ENCODE measurements at places on chromosomes 16 and 17.

DNA sequence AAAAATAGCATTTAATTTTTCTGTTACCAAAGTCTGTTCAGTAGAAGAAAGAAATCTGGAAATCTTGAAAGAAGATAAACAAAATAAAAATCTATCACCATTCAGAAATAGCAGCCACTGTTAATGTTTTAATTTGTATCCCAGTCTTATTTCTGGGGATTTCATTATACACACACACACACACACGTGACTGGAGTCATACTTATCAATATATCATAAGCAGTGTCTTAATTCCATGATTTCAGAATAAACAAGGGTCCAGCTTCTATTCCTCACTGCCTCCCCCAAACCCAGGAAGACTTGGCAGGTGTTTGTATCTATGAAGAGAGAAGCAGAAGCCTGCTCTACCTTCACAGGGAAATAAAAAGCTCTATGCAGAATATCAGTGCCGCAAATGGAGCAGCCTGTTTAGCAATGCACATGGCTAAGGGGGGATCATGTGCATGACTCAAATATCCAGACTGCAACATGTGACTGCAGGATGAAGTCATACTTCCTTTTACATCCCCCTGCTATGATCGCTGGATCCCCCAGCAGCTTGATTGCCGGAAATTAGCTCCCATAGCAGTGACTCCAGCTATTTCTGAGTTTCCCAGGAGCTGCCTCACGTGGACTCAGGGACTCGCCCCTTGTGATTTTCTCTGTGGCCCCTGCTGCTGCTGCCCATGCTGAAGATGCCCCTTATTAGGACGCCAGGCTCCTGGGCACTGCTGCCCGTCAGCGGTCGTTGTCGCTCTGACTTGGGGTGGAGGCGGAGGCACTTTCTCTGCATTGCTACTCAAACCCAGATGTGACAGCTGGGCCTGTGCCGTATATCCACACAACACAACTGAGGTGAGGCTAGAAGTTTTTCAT is 341.0 kb downstream of the CPPED1 start:
- DNase-seq = peak; percentile 74

DNA sequence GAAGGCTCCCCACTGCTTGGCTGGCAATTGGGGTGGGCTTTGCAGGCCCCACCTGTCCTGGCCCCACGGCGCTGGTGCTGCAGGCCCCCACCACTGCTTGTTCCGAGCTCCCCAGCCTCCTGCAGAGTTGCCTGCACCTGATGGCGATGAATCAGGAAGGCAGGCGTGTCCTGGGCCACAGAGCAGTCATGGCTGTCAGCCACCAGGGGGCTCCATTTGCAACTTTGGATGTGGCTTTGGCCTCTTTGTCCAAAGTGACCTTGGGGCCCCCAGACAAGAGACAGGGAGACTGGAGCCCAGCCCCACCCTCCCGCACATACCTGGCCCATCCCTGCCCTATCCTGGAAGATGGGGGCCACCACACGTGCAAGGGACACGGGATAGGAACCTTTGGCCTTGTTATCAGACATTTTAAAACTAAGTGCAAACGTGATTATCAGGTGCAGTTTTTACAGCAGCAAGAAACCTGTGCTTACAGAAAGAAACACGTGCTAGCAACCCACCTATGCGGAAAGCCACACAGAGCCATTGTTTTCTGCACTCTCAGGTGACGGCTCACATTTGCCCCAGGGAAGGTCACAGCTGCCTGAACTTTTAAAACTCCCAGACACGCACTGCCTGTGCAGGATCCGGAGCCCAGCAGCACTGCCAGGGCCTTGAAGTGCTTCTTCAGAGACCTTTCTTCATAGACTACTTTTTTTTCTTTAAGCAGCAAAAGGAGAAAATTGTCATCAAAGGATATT is at the start of gene DNASE1:
DNASE1 (plus strand) TSS at position 443 of the 743 bp plus-strand sequence. CDS start 683 bp downstream, outside the sequence.
- DNase-seq = peak; percentile 61

DNA sequence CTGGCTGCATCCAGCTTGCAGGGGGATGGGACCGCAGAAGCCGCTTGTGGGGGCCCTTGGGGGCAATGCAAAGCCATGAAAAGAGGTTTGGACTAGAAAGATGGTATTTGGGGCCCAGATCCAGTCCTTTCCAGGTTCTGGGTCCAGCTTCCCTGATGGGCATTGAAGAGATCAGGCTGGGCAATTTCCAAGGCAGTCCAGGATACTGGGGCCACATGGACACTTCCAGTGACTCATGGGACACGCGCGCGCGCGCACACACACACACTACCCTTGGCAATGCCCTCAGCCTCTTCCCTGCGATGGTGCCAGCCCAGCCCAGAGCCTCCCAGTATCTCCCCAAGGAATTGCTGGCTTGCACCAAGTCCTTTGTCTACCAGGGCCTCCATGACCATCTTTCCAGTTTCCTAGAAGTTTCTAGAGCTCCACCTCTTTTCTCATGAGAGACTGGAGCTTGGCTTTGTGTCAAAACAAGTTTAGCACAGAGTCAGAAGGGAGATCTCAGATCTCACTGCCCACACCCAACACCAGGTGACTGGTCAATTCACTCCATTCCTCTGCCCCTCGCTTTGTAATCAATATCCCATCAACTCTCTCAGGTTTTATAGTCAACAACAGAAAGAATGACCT is 44.3 kb downstream of the WNT3 start:
- DNase-seq = no peak

DNA sequence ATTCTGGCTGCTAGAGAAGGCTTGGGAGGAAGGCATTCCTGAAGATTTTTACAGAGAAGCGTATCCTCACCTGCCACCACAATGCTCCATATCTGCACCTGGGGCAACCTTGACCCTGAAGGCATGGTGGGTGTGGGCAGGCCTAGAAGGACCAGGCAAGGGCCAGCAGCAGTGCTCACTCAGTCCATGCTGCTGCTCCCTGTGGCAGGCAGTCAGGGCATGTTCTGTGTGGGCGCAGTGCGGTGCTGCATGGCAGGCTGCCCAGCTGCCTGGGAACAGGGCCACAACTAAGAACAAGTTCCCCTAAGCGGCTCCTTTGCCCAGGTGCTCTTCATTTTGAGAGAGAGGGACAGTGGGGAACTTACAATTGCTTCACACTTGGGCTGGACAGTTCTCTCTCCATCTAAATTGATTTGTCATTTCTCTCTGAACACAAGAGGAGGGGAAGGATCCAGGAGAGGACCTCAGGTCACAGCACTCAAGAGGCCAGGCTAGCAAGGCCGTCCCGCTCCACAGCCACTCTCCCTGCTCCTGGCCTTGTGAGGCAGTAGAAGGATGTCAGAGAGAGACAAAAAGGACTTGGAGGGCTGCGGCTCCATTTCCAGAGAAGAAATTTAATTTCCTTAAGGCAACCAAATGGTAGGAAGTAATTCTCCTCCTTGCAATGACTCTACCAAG is 158.8 kb downstream of the AATF start:
- DNase-seq = no peak

GRCh38 chr16:1335996-1336395 is 2.6 kb downstream of the BAIAP3 start:
- no peak for DNase-seq

DNA sequence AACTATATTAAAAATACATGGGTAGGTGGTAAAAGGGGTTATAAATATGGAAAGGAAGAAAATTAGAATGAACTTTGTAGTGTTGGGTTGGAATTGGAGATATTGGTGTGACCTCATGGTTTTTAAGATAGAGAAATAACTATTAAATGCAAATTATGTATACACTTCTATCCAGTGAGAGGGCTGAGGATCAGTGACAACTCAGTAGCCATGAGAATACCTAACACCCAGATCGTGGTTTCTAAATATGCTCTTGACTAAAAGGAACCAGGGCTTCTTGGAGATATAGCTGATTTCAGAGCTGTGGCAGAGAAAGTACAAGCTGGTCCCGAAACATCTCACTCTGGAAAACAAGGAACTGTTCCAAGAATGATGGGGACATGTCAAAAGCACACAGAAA is 44.4 kb downstream of the SLC6A4 start:
- DNase-seq = no peak

DNA sequence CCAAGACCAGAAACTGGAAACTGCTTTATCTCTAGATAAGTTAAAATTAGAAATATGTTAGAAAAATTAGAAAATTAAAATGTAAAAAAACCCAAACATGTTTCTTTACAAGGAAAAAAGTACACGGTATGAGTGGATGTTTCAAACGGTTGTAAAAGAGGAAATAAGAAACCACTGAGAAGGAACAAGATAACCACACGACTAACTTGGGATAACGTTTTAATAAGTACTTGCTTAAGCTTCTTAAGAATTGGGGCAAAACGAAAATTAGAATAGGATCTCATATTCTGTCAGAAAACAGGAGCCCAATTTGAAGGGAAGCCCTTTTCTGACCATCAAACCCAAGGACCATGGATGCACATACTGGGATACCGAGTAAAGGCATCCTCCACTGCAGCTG is 31.0 kb downstream of the MBTPS1 start:
- peak; percentile 70 for DNase-seq

DNA sequence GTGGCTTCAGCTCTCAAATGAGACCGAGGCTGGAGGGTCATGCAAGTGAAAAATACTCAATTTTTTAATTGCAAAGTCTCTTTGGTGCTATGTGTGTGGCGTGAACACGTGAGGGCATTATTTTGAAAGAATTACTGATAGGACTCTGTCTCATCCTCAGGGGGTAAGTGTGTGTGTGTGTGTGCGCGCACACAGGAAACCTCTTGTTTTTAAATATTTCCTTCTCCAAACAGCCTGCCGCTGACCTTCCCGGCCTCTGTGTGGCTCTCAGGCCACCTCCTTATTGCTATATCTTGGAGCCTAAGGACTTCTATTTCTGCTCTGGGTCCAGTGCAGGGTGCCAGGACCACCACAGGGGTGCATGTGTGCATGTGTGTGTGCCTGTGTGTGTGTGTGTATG is 99.7 kb downstream of the CMIP start:
- DNase-seq = peak; percentile 40

GRCh38 chr17:48478224-48479013 is 48.4 kb upstream of the SKAP1 start:
- DNase-seq = peak; percentile 32

GRCh38 chr17:79615926-79616325 is 5.1 kb upstream of the RBFOX3 start:
- DNase-seq = no peak

GRCh38 chr16:87417528-87417910 is 25.4 kb downstream of the MAP1LC3B start:
- no peak for DNase-seq

- no peak for DNase-seq
Measured at GRCh38 chr17:80761110-80761871, 216.7 kb downstream of the RPTOR start.

- no peak for DNase-seq
Measured at GRCh38 chr17:42179911-42180410, 981 bp downstream of the KCNH4 start.

- DNase-seq = no peak
Measured at GRCh38 chr17:74968361-74968780, 4.2 kb downstream of the HID1 start.

DNA sequence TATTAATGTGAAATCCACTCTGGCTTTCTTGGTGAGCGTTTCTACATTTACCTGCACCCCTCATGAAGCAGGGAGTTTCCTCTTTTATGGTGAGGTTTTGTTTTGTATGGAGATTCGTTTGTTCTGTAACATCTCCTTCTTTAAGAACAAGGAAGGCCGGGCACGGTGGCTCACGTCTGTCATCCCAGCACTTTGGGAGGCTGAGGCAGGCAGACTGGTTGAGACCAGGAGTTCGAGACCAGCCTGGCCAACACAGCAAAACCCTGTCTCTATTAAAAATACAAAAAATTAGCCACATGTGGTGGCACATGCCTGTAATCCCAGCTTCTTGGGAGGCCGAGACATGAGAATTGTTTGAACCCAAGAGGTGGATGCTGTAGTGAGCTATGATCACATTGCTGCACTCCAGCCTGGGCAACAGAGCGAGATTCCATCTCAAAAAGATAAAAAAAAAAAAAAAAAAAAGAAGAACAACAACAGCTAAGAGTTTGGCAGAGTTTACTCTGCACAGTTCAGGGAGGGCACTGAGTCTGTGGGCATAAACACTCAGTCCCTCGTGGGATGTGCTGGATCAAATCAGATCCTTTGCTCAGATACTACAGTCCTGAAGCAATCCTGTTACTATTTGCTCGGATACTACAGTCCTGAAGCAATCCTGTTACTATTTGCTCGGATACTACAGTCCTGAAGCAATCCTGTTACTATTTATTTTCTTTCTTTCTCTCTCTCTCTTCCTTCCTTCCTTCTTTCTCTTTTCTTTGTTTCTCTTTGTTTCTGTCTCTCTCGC is 28.9 kb downstream of the ADCY9 start:
- no peak for DNase-seq

GRCh38 chr17:78230252-78230962 is 1.0 kb upstream of the TMEM235 start:
- no peak for DNase-seq

DNA sequence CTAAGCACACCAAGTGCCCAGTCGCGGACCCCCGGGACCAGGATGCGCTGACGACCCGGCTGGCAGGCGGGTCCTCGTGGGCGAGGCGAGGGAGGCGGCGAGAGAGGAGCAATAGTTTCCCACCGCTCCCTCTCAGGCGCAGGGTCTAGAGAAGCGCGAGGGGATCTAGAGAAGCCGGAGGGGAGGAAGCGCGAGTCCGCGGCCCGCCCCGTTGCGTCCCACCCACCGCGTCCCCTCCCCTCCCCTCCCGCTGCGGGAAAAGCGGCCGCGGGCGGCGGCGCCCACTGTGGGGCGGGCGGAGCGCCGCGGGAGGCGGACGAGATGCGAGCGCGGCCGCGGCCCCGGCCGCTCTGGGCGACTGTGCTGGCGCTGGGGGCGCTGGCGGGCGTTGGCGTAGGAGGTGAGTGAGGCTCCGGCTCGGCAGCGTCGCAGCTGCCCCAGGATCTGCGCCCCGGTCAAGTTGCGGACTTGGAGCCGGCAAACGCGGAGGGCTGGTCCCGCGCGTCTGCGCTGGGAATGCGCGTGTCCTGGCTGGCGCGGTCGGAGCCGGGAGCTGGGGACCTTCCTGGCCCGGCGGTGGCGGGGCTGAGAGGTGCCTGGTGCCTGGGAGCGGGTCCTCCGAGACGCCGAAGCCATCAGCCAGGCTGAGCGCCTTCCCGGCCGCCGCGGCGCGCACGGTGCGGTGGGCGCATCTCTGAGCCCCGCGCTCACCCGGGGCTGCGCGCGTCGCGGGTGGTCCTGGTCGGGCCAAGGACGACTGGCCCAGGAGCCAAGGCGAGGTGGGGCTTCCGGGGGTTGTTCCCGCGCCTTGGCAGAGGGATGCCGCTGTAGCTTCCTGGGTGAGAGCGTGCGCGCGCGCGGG is at the start of gene ITGB3:
ITGB3 (plus strand) TSS at position 287 of the 862 bp plus-strand sequence; CDS start at position 322, 35 bp downstream.
- peak; percentile 42 for DNase-seq

- no peak for DNase-seq
Measured at GRCh38 chr16:85515319-85515745, 97.8 kb upstream of the GSE1 start.
